ENCODE measurements at places on chromosomes 13 and 19.

GRCh38 chr13:113657851-113658741 is at the start of gene ATP4B:
Gene ATP4B, minus strand, starts transcription at chr13:113658198. Its CDS starts 54 bp downstream, at chr13:113658144.
- no peak for DNase-seq

DNA sequence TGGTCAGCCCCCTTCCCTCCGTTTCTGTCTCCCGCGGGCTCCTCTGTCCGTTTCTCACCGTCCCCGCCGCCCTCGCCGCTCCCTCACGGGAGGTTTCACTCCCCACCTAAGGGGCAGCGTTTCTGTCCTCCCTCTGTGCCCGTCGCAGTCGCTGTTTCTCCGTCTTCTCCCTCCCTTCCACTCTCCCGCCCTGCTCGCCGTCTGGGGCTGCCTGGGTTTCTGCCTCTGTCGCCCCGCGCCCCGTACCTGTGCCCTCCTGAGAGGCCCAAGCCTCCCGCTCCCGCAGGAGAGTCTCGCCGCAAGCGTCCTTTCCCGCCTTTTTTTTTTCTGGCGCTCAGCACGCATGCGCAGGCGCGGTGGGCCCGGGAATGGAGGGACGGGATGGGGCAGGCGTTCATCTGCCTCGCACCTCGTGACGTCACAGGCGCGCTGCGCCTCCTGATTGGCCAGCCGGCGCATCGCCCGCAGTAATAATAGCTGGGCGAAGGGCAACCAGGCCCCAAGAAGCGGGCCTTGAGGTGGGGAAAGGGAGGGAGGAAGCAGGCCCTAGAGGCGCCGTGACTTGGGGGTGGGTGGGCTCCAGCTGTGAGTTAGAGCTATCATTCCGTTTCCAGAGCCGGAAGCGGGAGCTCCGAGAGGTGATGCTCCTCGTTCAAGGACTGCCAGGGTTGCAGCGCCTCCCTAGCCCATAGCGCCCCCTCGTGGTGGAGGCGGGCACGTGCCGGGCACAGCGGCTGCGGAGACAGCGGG is 15.4 kb downstream of the SSC5D start:
- DNase-seq = peak; percentile 92

GRCh38 chr13:98026457-98026857 is 73.0 kb downstream of the IPO5 start:
- DNase-seq = no peak

- no peak for DNase-seq
Observed at GRCh38 chr19:31102674-31103073, 246.6 kb downstream of the TSHZ3 start.

- no peak for DNase-seq
Observed at GRCh38 chr13:49594576-49594975, 9.2 kb upstream of the RCBTB1 start.

DNA sequence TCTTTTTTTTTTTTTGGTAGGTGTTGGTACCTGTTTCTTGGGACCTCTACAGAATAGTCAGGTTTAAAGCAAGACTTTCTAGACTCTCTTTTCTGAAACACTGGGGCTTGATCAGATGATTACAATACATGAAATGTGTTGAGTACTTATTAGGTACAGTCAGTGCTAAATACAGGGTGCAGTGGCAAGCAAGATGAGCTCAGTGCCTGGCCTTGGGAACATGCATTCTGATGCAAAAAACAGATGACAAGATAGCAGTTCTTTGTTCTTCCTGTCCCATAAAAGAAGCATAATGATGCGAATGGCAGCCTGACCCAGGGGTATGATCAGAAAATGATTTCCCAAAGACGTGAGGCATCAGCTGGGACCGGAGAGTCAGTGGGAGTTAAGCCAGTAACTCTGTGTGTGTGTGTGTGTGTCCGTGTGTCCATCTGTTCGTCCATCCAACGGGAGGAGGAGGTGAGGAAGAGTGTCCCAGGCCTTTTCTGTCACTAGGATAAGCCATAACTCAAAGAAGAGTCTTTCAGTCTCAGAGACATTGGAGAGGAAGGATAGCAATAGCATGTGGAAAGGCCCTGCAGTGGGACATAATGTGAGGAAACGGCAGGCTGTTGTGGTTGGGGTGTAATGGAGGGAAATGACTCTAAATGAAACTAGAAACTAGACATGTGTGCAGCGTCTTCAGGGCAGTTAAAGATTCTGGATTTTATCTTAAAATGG is 32.2 kb downstream of the SLAIN1 start:
- DNase-seq = no peak

DNA sequence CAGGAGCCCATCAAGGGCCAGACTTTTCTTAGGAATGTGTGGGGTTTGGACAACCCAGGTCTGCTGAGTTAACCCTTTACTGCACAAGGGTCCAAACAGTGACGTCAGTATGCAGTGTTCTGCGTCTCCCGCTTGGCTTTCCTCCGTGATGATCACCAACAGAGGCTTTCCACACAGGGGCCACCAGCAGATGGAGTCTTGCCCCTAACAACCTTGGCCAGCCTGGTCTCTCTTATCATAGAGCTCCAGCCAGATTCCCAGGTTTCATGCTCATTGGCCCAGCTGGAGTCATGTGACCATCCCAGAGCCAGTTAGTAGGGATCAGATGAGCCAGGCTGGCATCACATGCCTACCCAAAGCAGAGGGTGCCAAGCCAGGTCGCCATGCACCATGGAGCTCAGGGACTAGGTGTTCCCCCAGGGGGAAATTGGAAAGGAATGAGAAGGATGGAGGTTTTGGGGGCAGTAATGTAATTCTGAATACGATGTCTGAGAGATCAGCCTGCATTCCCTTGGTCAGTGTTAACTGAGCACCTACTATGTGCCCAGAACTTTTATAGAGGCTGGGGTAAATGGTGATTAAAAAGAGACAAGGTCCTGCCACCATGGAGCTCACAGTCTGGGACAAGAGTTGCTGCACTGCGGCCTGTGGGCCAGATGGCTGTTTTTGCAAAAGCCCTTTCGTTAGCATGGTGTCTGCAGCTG is 61.2 kb downstream of the MYH14 start:
- no peak for DNase-seq

GRCh38 chr13:26446751-26447150 is 110.7 kb upstream of the WASF3 start:
- DNase-seq = no peak

DNA sequence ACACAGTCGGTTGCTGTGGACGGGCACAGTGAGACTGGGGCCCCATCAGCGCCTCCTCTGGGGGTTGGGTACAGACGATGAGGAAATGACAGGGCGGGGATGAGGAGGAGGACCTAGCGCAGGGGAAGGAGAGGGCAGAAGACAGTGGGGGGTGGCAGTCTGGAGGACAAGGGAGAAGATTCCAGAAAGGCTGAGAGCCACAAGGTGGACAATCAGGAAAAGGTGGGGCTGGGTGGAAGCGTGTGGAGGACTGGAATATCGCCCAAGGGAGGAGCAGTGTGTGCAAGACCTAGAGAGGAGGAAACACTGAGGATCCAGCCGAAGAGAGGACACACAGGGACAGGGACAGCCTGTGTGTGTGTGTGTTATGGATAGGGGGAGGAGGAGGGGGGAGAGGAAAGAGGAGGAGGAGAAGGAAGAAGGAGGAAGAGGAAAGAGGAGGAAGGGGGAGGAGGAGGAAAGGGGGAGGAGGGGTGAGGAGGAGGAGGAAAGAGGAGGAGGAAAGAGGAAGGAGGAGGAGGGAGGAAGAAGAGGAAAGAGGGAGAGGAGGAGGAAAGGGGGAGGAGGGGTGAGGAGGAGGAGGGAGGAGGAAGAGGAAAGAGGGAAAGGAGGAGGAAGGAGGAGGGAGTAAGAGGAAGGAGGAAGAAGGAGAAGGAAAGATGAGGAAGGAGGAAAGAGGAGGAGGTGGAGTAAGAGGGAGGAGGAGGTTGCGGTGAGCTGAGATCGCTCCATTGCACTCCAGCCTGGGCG is 15.8 kb upstream of the GARIN5A start:
- DNase-seq = peak; percentile 32

- no peak for DNase-seq
Observed at GRCh38 chr19:38778733-38779132, 5.4 kb upstream of the LGALS7 start.

- no peak for DNase-seq
Observed at GRCh38 chr19:4981681-4981958, 12.7 kb downstream of the KDM4B start.

DNA sequence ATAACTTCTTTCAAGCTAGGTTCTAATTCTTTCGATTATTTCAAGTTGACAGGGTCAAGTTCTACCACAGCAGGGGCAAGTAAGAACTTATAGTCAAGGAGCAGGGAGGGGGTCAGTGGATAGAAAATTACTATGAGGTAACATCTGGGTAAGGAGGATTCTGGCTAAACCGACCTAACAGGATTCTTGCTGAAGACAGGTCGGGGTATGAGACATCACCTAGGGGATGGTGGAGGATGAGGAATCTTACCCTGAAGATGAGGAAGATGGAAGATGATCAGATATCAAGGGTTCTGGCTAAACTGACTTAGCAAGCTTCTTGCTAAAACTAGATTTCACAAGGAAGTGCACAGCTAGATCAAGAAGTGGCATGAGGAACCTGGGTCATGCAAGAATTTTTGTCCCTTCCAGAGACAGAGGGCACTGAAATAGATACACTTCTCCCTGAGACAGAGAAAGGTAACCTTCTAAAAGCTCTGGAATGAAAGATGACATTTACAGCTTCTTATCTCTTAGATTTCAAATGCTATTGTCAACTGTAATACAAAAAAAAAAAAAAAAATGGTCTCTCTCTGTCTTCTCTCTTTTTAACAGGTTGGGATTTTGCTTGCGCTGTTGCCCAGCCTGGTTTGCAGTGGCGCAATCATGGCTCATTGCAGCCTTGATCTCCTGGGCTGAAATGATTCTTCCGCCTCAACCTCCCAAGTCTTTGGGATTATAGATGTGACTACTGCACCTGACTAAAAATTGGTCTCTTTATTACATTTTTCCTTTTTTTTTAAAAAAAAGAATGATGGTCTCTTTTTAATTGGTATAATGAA is 9.6 kb upstream of the METTL21C start:
- DNase-seq = no peak

- DNase-seq = no peak
Observed at GRCh38 chr13:60756306-60756705, 359.3 kb downstream of the TDRD3 start.

DNA sequence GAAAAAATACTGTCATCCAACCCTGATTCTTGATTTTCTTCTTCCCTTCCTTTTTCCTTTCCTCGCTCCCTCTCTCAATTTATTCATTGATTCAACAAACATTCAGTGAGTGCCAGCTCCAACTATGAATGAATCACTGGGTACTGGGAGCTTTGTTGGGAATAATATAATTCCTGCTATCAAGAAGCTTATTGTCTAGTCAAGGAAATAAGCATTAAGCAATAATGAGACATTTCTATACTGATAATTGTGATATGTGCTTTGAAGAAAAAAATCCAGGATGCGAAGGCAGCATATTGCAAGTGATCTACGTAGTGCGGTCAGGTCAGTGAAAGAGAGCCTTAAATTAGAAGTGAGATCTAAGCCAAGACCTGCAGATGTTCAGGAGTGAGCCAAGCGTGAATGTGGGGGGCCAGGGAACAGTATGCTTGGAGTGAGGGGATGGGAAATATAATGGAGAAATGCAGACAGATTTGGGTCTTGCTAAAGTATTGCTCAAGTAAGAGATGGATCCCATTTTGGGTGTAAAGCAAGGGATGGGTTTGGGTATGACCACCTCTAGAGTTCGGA is 253.5 kb downstream of the LHFPL6 start:
- no peak for DNase-seq

- DNase-seq = no peak
Observed at GRCh38 chr19:5268801-5269200, 71.8 kb downstream of the PTPRS start.

DNA sequence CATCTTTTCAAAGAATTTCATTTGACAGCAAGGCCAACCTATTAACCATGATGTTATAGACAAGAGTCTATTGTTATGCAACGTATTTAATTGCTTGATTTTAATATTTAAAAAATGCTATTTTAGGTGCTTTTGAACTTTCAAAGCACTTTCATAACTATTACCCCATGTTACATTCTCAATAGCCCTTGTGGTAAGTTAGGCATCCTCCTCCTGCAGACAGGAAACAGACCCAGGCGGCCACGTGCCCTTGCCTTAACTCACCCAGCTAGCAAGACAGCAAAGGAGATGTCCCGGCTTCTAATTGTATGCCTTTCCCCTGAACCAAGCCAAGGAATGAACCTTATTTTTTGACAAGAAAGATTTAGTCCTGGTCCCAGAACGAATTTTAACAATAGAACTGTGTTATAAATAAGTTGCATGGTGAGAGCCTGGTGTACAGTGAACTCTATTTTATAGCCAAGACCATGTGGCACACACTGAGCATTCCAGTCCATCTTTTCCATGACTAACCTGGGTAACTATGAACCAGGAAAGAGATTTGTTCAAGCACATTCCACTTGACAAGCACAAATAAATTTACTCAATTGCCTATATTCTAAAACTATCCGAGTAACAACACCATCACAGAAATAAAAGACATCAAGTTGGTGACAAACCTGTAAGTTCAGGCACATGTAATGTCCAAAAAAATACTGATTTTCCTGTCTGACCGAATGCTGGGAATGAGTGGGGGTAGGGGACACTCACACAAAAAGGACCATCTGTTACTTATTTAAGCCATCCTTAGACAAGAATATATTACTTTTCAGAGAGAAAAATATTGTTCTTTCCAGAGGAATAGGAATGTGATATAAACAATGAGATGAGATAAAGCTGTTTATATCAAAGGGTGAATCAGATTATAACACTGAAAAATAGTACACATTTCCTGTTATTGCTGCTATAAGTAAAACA is 163.0 kb downstream of the EFNB2 start:
- no peak for DNase-seq

GRCh38 chr13:28012383-28012782 is 23.9 kb upstream of the URAD start:
- no peak for DNase-seq

DNA sequence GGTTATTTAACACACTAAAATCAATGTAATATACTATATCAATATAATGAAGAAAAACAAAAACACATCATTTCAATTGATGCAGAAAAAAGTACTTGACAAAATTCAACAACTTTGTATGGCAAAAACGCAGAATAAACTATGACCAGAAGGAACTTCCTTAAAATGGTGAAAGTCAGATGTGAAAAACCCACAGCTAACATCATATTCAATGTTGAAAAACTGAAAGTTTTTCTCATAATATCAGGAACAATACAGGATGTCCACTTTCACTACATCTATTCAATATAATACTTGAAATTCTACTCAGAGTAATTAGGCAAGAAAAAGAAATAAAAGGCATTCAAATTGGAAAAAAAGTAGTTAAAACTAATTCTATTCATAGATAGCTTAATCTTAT is 50.3 kb downstream of the SPRY2 start:
- DNase-seq = no peak

DNA sequence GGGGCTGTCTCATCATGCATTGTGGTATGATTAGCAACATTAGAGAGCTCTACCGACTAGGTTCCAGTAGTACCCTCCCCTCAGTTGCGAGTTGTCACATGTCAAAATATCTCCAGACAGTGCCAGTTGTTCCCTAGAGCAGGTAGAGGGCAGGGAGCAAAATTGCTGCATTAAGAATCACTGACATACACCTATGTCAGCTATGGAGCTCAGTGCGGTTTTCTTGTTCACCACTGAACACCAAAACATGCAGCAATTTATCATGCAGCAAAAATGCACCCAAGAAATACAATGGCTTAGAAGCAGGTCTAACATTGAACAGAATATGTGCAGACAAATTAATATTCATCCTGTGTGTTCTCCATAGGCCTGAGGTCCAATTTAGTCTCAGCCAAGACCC is 186.9 kb upstream of the STARD13 start:
- DNase-seq = no peak

Data from CD4-positive, alpha-beta T cell treated with Interferon gamma for 1 hour (primary cell).